ENCODE measurements at places on chromosomes 6 and 20. TPM values are rescaled to one million over a fixed set of nuclear protein-coding genes. Genes with fewer than 3 reads are reported as not detected.
A peak's percentile ranks its signal among the peaks of the same experiment; 100 is the strongest.

DNA sequence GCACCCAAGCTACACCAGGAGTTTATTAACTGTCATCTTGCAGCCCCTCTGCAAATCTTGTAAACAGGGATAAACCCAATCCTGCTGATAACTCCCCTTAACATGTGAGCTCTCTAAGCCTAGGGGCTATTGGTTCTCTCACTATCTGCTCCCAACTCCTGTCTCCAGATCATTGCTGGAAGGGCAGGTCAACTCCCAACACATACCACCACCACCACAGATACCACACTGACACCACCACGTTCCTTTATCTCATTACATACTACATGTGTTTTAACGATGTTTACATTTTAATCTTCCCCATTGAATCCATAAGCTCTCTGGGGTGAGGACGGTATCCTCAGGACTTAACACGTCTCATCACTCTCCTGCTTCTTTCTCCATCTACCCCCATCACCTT is 51.8 kb downstream of the SIM1 start:
- H3K36me3 ChIP-seq, result no peaks in the 10 kb centered on the region
- no peaks in the 10 kb centered on the region for H3K27me3 ChIP-seq
- H3K27ac ChIP-seq, result no peak overlapping the region
- no peak overlapping the region for H3K4me3 ChIP-seq
- DNase-seq, result no peak
- H3K4me1 ChIP-seq, result no peaks in the 10 kb centered on the region

GRCh38 chr6:2877057-2877882 is 25.8 kb downstream of the SERPINB9 start:
- peak overlapping the region; percentile 50 for H3K4me3 ChIP-seq
- DNase-seq, result no peak
- peak overlapping the region; percentile 71 for H3K27ac ChIP-seq

COX7A2 gene
- 183 TPM for total RNA-seq

BANF2 gene
- not detected for total RNA-seq

- DNase-seq, result peak; percentile 47
- H3K36me3 ChIP-seq, result no peaks in the 10 kb centered on the region
Measured at GRCh38 chr6:109187399-109188114, 92.2 kb downstream of the CEP57L1 start.

DNA sequence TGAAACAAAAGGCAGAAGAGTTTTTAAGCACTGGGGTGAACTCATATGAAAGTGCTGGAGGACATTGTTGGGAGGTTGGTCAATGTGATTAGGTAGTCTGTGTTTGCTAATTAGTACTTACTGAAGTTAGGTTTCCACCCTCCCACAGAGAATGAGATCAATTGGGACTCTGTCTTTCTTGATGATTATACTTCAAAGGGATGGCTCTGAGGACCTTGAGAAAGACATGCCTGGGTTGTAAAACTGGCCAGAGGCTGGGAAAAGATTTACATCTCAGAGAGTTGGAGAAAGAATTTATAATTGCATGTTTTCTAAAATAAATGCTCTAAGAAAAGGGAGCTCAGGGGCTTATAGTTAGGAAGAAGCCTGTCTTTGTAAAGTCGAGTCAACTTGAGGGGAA is 74.0 kb downstream of the CD109 start:
- no peak overlapping the region for H3K27ac ChIP-seq
- no peak for DNase-seq
- H3K4me1 ChIP-seq, result no peaks in the 10 kb centered on the region

TRIM15 gene
- not detected for total RNA-seq

GRCh38 chr6:28643017-28643740 is 117.5 kb downstream of the GPX5 start:
- H3K36me3 ChIP-seq, result no peaks in the 10 kb centered on the region
- H3K27ac ChIP-seq, result no peak overlapping the region
- no peak for DNase-seq
- no peaks in the 10 kb centered on the region for H3K4me1 ChIP-seq

DNA sequence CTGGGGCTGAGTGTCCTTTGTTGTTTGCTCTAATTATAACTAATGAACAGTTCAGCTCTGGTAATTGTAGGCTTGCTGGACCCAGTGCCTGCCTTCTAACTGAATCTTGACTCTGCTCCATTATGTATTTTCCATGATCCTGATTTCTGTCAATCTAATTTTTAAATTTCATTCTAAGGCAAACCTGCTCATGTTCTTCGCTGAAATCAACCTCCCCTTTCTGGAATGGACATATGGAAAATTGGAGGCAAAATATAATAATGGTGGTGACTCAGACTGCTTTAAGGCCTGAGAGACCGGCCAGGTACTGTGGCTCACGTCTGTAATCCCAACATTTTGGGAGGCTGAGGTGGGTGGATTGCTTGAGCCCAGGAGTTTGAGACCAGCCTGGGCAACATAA is 182.7 kb upstream of the AKAP12 start:
- H3K27ac ChIP-seq, result no peak overlapping the region
- no peaks in the 10 kb centered on the region for H3K27me3 ChIP-seq
- H3K4me1 ChIP-seq, result no peaks in the 10 kb centered on the region
- no peak for DNase-seq
- no peaks in the 10 kb centered on the region for H3K36me3 ChIP-seq
- H3K4me3 ChIP-seq, result no peak overlapping the region

FAM83C gene
- total RNA-seq, result not detected

DNA sequence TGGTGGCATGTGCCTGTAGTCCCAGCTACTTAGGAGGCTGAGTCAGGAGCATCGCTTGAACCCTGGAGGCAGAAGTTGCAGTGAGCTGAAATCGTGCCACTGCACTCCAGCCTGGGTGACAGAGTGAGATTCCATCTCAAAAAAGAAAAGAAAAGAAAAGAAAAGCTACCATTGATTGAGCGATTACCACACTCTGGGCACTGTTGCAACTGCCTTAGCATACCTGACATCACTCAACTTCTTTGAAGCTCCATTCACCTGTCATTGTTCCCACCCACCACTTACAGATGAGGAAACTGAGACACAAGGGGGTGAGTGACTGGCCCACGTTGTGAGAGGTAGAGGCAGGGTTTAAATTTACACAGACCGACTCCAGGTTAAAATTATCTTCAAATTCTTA is 442.1 kb upstream of the SULF2 start:
- no peak overlapping the region for H3K4me3 ChIP-seq
- H3K4me1 ChIP-seq, result no peaks in the 10 kb centered on the region
- no peak overlapping the region for H3K27ac ChIP-seq

THBS2 gene
- not detected for total RNA-seq

FAM83D gene
- 1.5 TPM for total RNA-seq

- H3K27ac ChIP-seq, result no peak overlapping the region
- no peak for DNase-seq
- H3K4me3 ChIP-seq, result no peak overlapping the region
- no peaks in the 10 kb centered on the region for H3K4me1 ChIP-seq
Measured at GRCh38 chr20:42598581-42598980, 591.1 kb downstream of the PTPRT start.

- H3K27ac ChIP-seq, result peak overlapping the region; percentile 93
- no peaks in the 10 kb centered on the region for H3K27me3 ChIP-seq
- H3K4me3 ChIP-seq, result peak overlapping the region; percentile 93
- no peak for DNase-seq
- no peaks in the 10 kb centered on the region for H3K4me1 ChIP-seq
- no peaks in the 10 kb centered on the region for H3K36me3 ChIP-seq
Measured at GRCh38 chr6:15243910-15244619, 1.8 kb upstream of the JARID2 start.

- no peak for DNase-seq
- no peaks in the 10 kb centered on the region for H3K4me1 ChIP-seq
- H3K36me3 ChIP-seq, result no peaks in the 10 kb centered on the region
- no peaks in the 10 kb centered on the region for H3K27me3 ChIP-seq
- no peak overlapping the region for H3K27ac ChIP-seq
- H3K4me3 ChIP-seq, result no peak overlapping the region
Measured at GRCh38 chr6:132567566-132567965, 2.6 kb upstream of the TAAR6 start.

- H3K27ac ChIP-seq, result no peak overlapping the region
- no peaks in the 10 kb centered on the region for H3K27me3 ChIP-seq
- DNase-seq, result no peak
- no peaks in the 10 kb centered on the region for H3K36me3 ChIP-seq
- H3K4me1 ChIP-seq, result peaks cover 4% of the 10 kb centered on the region
Measured at GRCh38 chr6:166512567-166512966, 73.9 kb downstream of the RAMACL start.

DNA sequence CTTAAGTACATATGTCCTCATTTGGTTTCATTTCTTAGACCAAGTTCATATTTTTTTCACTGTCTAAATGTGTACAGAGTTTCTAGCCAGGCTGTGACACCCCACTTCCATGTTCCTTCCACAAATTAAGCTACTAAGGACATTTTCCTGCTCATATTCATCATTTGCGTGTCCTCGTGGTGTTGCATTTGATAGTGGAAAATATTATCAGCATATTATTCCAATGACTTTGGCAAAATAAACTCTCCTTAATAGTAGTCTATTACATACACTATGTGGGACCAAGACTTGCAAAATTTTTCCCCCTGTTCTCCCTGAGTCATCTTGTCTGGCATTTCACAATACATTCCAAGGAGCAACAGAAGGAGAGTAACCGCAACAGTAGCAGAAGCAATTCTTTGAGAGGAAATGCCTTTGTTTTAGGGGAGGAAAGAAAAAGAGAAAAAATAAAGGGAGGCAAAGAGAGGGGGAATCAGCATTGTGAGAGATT is 599.2 kb downstream of the COL12A1 start:
- no peak overlapping the region for H3K4me3 ChIP-seq
- H3K27ac ChIP-seq, result no peak overlapping the region
- no peaks in the 10 kb centered on the region for H3K4me1 ChIP-seq
- H3K27me3 ChIP-seq, result no peaks in the 10 kb centered on the region
- H3K36me3 ChIP-seq, result no peaks in the 10 kb centered on the region
- no peak for DNase-seq

- no peak overlapping the region for H3K4me3 ChIP-seq
- no peaks in the 10 kb centered on the region for H3K36me3 ChIP-seq
- no peaks in the 10 kb centered on the region for H3K27me3 ChIP-seq
- H3K4me1 ChIP-seq, result no peaks in the 10 kb centered on the region
- H3K27ac ChIP-seq, result no peak overlapping the region
- DNase-seq, result no peak
Measured at GRCh38 chr20:62158541-62158940, 15.0 kb downstream of the SS18L1 start.

- peak overlapping the region; percentile 95 for H3K27ac ChIP-seq
- no peaks in the 10 kb centered on the region for H3K27me3 ChIP-seq
- H3K4me1 ChIP-seq, result peaks cover 20% of the 10 kb centered on the region
- peak overlapping the region; percentile 98 for H3K4me3 ChIP-seq
Measured at GRCh38 chr6:30684386-30685156, 1.9 kb downstream of the PPP1R18 start.

GRCh38 chr20:2706688-2707352 is 14.2 kb downstream of the EBF4 start:
- no peak for DNase-seq
- H3K27ac ChIP-seq, result no peak overlapping the region
- no peak overlapping the region for H3K4me3 ChIP-seq
- no peaks in the 10 kb centered on the region for H3K36me3 ChIP-seq

FERMT1 gene
- not detected for total RNA-seq

DNA sequence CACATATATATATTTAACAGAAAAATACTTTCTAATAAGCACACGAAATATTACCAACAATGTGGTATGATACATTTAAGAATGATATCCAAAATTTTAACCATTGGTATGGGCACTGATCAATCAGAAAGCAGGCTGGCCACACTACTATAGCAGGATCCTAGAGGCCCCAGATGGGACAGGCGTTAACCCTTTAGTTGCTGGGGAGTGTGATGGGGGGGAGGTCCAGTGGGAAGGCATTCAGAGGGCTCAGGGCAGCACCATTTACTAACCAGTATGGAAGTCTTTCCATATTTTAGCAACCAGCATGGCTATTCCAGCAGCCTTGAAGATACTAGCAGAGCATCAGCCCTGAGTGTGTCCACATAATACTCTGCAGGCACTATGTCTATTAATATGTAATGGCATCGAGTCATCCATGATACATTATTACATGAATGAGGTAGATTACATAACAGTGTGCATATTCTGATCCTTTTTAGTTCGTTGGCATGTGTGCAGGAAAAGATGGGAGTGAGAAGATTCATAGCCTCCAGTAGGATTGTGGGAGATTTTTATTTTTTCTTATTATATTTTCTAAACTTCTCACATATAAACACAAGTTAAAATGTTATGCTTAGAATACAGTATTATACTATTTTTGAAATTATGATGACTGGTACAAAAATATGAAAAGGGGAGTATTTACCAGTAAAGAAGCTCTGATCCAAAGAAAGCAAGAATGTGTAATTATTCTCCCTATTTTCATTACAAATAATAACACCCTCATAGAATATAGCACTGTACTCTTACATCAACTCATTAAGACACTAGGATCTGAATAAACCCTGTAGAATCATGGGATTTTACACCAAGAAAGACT is 78.9 kb downstream of the FAM217A start:
- H3K36me3 ChIP-seq, result no peaks in the 10 kb centered on the region
- no peak for DNase-seq
- H3K4me3 ChIP-seq, result no peak overlapping the region

- DNase-seq, result no peak
- H3K27me3 ChIP-seq, result no peaks in the 10 kb centered on the region
- H3K4me1 ChIP-seq, result no peaks in the 10 kb centered on the region
- H3K4me3 ChIP-seq, result no peak overlapping the region
- no peak overlapping the region for H3K27ac ChIP-seq
Measured at GRCh38 chr20:14055127-14055742, 59.9 kb downstream of the MACROD2 start.

OPRM1 gene
- not detected for total RNA-seq

GRCh38 chr6:142683714-142684141 is 261.2 kb downstream of the HIVEP2 start:
- DNase-seq, result no peak
- H3K4me1 ChIP-seq, result no peaks in the 10 kb centered on the region
- no peak overlapping the region for H3K4me3 ChIP-seq
- H3K27ac ChIP-seq, result no peak overlapping the region
- no peaks in the 10 kb centered on the region for H3K27me3 ChIP-seq
- no peaks in the 10 kb centered on the region for H3K36me3 ChIP-seq

DNA sequence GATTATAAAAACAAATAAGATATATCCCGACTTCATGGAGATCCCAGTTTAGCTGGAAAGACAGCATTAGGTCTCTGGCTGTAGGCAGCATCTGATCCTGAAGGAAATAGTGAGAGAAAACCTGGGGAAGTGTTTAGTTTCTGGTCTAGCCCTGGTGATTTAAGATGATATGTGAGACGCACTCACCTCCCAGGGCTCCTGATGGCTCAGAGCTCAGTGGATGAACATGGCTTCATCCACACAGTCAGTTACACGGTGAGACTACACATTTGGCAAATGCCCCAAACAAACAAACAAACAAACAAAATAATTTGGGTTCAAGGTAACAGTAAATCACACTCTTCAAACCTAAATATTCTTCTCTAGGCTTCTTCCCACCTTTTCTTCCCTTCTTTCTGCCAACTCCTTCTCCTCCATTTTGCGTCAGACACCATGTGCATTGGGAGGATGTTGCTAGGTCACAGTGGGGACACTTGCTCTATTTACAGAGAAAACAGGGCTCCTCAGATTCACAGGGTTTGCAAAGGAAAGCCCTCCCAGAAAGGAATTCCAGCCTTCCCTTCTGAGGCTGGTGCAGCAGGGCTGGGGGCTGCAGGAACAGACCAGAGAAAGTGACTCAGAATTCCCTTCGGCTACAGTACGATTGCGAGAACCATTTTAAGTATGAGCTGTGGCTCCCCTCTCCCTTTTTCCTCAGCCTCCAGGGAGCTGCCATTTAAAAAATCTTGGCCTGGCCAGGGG is 59.6 kb upstream of the SALL4 start:
- no peaks in the 10 kb centered on the region for H3K4me1 ChIP-seq
- no peak for DNase-seq
- H3K36me3 ChIP-seq, result no peaks in the 10 kb centered on the region

GRCh38 chr6:26217714-26218075 is 130.5 kb downstream of the HFE start:
- H3K27me3 ChIP-seq, result no peaks in the 10 kb centered on the region
- H3K36me3 ChIP-seq, result no peaks in the 10 kb centered on the region
- H3K4me3 ChIP-seq, result peak overlapping the region; percentile 67
- no peak for DNase-seq

IFT52 gene
- total RNA-seq, result 16.9 TPM
